Cortex of kidney (tissue), 1 donor: ENCODE measurements at places on chromosomes 7 and 10.

GRCh38 chr7:142997456-142997989 lies 29.4 kb downstream of the OR9A2 start:
- no peak for DNase-seq

DNA sequence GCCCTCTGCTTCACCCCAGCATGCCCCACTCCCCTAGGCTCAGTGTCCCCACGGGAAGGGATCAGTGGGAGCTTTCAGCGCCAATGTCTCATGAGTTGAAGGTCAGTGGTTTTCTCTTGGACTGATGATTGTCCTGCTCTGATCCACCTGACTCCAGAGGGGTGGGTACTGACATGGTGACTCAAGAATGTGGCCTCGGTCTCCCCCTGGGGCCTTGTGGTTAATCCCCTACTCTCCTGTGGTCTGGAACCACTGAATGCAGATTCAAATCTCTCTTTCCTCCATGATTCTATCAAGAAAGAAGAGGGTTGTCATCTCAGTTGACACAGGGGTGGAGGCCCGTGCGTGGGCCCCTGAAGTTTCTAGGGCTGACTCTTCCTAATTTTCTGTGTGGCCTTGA lies 176.9 kb downstream of the RPS24 start:
- no peak for DNase-seq

- no peak for DNase-seq
These were observed 5.2 kb downstream of the GOT1 start for GRCh38 chr10:99425204-99425603.

GRCh38 chr7:45663965-45664633 lies 89.9 kb downstream of the ADCY1 start:
- DNase-seq, result no peak

DNA sequence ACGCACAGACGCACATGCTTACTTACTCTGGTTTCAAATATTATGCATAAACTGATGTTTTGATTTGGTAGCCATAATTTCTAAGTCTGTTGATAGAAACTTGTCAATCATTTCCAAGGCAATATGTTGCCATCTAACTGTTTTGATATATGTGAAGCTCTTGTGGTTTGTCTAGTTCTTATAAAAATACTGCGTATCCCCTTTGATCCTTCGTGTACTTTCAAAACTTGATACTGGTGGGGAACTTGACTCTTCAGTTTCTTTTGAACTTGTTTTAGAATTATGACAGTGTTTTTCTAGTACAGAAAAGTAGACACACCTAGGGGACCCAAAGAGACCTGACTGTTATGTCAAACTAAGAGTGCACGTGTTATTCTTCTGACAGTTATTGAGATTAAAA lies 708.0 kb downstream of the LRMDA start:
- no peak for DNase-seq

GRCh38 chr10:89574368-89574767 lies 39.0 kb upstream of the SLC16A12 start:
- DNase-seq, result no peak

DNA sequence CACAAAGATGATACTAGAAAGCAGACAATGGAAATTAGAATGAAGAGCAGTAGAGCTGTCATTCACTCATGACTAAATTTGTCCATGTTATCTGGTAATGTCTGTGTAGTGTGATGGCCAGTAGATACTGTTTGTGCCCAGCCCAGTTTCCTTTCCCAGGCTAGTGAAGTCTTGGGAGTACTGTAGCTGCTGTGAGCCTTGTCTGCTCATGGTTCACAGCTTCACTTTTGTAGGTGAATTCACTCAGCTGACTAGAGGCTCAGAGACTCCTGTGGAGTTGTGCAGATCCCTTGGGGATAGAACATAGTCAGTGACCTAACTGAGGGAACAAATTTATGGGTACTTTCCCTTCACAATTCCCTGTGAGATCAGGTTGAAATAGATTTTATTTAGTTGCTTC lies 572.5 kb downstream of the ARL4A start:
- DNase-seq, result no peak

GRCh38 chr7:16923019-16923418 lies 41.2 kb upstream of the AGR3 start:
- no peak for DNase-seq

DNA sequence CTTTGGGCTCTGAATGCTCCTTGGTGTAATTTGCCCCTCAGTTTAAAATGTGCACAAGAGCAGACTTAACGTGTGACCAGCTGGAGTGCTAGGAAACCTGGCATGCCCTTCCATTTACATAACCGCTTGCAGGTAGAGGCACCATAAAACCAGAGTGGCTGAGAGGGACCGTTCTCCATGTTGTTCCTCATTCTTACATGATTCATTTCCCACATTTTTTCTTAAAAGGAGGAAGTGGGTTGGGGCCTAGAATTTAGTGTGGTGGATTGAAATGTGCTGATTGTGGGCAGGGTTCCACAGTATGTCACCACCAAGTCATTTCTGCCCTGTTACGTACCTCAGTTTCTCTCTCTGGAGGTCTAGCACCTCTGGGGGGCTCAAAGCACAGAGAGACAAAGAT lies 375.8 kb upstream of the VSTM2A start:
- no peak for DNase-seq

GRCh38 chr7:29109899-29110298 lies 36.4 kb downstream of the CPVL start:
- DNase-seq, result no peak

- no peak for DNase-seq
These were observed 31.4 kb downstream of the OAT start for GRCh38 chr10:124387078-124387874.

- DNase-seq, result no peak
These were observed 33.5 kb downstream of the HTRA1 start for GRCh38 chr10:122494833-122495232.

GRCh38 chr7:155263581-155264143 lies 34.0 kb upstream of the INSIG1 start:
- DNase-seq, result no peak

DNA sequence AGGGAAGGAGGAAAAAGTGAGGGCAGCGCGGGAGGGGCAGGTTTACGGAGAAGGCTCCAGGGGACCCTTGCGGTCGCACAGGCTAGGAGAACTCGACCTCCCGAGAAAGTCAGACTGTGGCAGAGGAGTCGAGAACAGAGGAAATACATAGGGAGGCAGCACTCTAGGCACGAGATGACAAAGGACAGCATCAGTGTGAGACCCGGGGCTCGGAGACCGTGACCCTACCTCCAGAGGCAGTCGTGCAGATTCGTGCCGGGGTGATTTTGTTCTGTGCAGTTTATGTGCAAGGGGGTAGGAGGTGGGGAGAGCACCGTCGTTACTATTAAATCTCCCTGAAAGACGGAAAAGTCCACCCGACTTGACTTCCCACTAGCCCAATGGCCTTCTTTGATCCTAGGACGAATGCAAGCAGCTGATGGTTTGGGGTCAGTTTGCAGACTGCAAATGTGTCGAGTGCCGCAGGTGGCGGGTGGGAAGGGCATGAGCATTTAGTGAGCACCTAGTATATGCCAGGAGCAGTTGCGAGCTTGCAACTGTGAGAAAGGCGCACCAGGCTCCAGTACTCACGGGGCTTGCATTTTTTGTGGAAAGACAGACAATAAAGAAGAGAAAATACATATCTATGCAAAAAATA lies 674 bp upstream of the OSBPL3 start:
- DNase-seq, result no peak

- DNase-seq, result no peak
These were observed 158.0 kb downstream of the VTI1A start for GRCh38 chr10:112605063-112605462.

GRCh38 chr10:100143756-100144155 lies 42.1 kb downstream of the ERLIN1 start:
- no peak for DNase-seq

DNA sequence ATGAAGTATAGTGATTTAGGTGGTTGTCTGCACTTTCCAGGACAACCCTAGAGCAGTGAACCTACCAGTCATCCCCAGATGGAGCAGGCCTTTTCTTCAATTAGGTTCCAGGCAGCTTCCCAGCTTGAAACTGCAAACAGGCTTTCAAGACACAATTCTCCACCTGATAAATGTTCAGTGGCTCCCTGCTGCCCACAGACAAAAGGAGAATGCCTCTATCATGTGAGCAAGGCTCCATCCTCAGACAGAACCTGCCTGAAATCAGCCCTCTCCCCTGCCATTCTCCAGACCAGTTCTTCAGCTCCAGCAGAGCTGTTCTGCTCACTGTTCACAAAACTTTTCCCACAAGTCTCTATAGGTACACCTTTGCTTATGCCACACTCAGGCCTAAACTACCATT lies 22.1 kb downstream of the RELN start:
- no peak for DNase-seq

DNA sequence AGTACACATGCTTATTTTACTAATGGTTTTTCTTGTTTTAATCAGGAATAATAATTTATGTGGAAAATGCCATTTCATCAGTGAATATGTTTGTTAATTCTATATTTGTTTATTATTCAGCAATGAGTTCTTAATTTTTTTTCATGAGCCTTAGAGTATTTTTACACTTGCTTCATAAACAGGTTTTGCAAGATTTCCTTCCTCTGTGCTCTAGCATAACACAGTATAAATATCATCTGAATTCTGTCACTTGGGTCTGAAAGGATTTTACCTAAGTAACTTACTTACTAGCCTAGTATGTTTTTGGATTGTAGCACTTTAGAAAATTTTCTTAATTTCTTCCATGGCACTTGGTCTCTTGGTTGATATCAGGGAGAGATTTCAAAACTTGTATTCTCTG lies 45.8 kb downstream of the GLCCI1 start:
- no peak for DNase-seq

GRCh38 chr7:49638166-49638565 lies 135.3 kb upstream of the VWC2 start:
- no peak for DNase-seq

GRCh38 chr10:28765641-28766040 lies 88.3 kb downstream of the BAMBI start:
- DNase-seq, result no peak
